ENCODE measurements at places on chromosomes 12 and 14.

- no peak for DNase-seq
These were observed 26.5 kb downstream of the TCTN1 start for GRCh38 chr12:110640275-110641025.

GRCh38 chr14:22552827-22553076 is 36.3 kb downstream of the DAD1 start:
- no peak for DNase-seq

GRCh38 chr14:30550335-30550734 is 8.6 kb upstream of the G2E3 start:
- DNase-seq = no peak

GRCh38 chr12:102331419-102331818 is 133.8 kb upstream of the PMCH start:
- no peak for DNase-seq

DNA sequence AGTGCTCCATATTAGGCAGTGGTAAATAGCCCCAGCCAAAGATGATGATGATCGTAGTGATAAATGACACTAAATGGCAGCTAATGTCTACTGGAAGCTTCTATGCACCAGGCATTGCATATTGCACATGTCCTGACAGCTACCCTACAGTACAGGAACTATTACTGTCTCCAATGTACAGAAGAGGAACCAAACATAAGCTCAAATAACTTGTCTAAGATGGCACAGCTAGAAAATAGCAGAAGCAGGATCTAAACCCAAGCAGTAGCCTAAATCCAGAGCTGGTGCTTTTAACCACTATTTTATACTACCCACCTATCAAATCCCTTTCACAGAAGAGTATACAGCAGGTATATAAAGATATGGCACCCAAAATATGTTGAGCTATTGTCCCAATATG is 28.9 kb downstream of the ESR2 start:
- no peak for DNase-seq

DNA sequence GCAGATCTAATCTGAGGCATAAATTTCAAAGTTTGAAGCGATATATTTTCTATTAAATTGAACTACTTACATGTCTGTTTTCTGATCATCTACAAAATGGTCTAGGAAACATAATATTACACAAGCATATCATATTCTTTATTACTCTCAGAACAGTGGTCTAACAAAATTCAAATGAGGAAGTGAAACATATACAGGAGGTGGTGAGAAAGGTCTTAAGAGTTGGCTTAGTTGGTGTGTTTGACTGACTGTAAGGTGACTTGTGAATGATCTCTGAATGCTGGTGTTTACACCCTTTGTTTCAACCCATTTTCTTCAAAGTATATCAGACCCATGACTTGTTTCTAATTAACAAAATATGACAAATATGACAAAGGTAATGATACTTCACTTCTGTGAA is 1156.8 kb downstream of the SLC16A7 start:
- DNase-seq = no peak

- no peak for DNase-seq
These were observed 30.6 kb downstream of the ITPK1 start for GRCh38 chr14:93084866-93085857.

DNA sequence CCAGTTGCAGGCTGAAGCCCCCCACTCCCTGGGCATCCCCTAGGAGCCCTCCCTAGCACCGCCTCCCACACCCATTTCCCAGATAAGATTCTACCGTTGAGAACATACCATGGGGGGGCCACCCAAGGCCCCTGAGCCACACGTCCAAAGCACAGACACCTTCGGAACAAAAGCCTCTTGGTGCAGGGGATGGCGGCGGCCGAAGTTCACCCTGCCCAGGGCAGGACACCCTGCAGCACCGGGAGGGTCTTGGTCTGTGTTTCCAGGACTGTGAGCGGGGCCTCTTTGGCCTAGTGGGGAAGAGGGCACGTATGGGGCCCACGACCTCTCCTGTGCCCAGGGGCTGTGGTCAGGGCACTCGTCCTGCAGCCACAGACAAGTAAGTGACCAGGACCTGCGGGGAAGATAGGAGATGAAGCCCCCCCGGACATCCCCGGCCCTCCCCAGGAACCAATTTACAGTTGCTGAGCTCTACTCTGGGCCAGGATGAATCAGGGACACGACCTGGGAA is 154.3 kb upstream of the C14orf180 start:
- DNase-seq = no peak

DNA sequence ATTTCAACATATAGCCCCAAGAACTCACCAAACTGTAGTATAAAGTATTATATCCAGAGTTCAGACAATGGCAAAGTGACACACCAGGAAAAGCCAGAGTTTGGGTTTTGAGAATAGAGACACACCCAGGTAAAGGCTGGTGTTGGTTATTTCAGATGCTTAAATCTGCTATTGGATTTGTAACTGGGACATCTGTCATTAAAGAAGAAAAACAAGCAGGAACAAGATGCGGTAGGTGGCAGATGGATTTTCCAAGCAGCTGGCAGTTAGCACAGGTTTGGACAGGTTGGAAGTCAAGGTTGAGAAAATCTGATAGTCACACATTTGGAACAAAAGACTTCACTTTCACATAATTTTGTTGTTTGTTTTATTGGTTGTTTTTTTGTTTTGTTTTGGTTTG is 14.4 kb upstream of the CDK17 start:
- no peak for DNase-seq

DNA sequence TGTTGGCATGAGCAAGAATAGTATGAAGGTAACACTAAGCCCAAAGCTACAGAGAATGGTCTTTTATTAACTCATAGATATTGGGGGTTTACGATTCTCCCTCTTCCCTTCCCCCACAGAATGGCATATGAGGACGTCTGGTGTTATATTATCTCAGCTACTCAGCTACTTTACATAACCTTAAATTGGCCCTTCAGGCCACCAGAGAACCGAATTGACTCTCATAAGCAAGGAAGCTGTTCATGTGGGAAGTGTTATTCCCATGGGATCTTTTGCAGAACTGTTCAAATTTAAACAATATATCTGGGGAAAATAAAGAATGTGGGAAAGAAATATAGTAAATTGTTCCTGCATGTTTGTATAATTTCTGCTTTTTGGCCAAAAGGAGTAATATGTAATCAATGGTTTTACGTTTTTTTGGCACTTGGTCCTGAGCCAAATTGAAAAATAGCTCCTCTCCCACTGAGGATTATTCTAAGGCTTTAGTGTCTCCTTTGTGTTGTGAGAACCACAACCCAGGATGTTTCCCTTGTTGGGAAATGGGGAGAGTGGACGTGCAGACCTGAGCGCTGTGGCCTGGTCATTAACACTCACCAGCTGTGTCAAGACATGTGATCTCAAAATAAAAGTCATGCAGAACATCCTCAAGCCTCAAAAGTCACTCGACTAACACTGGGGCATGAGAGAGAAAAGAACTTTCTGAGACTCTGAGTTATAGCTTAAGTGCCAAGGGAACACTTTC is 31.8 kb upstream of the CMAS start:
- no peak for DNase-seq

DNA sequence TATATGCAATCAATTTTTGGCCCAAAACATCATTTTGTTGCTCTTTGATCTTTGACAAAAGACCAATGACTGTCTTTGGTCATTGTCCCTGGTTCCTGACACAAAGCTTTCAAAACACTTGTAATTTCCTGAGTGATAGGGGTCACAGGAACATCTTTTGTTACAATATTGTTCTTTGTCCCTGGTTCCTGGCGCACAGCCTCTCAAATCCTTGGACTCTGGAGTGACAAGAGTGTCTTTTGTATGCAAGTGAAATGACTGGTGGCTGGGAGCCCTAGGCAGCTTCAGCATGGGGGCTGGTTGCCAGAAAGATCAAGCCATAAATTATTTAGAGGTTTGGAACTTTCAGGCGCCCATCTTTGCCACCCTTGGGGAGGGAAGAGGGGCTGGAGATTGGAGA is 53.9 kb downstream of the DNAH10 start:
- DNase-seq = no peak

- no peak for DNase-seq
These were observed 3.6 kb downstream of the PELI2 start for GRCh38 chr14:56121816-56122215.

DNA sequence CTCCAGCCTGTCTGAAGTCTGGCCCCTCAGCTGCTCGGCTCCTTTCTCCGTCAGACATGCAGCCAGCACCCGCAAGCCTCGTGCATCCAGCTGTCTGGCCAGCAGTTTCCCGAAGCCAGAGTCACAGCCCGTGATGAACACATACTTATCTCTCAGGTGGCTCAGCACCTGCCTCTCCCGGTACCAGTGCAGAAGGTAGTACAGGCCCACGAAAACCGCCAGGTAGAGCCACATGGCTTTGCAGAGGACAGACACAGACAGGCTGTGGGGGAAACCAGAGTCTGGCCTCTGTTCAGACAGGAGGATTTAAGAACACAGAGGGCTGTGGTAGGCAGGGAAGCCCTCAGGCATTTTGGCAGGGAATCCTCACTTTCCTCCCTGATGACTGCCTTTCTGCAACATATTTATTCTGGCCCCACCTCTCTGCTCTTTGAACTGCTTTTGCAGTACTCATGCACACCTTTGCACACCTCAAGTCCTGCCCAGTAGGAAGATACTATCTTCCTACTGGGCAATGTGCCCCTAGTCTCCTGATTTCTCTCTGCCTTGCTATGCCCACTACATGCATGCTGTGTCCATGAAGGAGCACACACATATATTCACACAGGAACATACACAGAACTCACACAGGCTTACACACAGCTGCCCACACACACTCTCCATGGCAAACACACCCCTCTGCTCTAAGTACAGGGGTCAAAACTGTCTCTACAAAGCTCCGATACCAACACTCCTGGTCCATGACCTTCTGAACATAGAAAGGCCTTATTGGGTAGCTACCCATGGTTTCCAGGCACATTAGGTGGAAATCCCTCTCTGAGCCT is at the start of gene RDH16:
Gene RDH16 (minus strand): TSS at position 380 of the 824 bp plus-strand sequence. CDS start 146 bp downstream, at position 234.
- no peak for DNase-seq

- no peak for DNase-seq
These were observed 97.2 kb upstream of the SFSWAP start for GRCh38 chr12:131613678-131614077.

DNA sequence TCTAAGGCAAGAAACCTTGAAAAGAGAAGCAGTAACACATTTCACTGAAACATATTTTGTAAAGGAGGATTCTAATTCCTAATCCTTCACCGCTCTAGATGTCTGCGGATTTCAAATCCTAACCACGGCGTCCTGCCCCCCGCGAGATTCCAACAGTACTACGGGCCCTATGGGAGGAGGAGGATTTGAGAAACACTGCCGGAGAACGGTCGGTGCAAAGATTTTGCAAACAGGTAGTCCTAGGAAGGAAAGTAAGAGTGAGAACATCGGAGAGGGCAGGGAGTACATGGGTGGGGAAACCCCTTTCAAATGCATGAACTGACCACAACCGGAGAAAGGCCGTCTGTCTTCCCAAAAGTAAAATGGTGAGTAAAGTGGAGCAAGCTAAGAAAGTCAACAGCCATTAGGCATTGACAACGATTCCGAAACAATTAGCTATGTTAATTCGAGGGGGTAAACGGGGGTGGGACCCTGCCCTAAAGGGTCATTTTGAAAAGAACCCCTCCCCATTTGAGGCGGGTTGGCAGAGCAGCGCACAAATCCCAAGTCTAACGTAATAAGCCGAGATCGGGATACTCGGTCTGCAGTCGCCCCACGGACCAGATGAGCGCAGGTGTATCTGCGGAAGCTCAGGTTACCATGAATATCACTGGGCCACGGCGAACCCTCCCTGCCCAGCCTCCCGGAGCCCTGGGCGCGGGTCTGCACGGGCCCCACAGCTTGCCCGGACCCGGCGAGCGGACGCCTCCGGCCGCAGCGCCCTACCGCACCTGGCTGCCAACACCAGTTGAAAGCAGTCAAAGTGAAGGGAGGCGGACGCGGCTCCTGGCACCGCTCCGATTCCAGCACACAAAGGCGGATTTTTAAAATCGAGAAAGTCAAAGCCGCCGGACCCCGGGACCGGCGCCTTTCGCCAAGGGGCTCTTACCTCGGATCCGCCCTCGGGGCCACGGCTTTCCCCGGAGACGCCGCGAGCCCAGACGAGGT is 662 bp downstream of the EPS8 start:
- no peak for DNase-seq

DNA sequence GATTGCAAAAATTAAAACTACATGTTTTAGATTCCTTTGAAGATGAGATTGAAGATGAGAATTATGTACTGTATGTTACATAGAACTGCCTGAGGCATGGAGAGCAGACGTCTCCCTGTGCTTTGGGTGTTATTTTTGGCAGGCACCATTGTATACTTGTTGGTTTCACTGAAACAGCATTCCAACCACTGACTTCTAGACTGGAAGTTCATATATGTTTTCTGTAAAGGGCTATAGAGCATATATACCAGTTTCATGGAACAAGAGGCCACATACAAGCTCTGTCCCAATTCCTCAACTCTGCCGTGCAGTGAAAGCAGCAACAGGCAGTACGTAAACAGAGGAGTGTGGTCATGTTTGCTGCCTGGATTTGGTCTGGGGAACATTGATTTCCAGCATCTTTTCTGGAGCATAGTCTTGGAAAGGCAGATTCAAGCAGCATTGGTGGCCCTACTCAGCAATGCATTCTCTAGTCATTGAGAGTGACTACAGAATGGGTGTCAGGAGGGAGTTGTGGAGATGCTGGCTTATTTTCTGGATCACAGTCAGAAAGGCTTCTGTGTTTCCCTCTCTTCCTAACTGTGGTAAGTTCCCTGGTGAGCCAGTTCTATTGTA is 57.6 kb upstream of the CNTN1 start:
- no peak for DNase-seq

- DNase-seq = no peak
These were observed 237.0 kb downstream of the KIF21A start for GRCh38 chr12:39205969-39206368.

- no peak for DNase-seq
These were observed 5.0 kb downstream of the DAD1 start for GRCh38 chr14:22583994-22584393.

GRCh38 chr12:58967561-58967960 is 47.3 kb upstream of the LRIG3 start:
- no peak for DNase-seq

- DNase-seq = no peak
These were observed 49.9 kb downstream of the HELB start for GRCh38 chr12:66352197-66352596.

GRCh38 chr14:70785556-70785955 is 23.8 kb downstream of the MAP3K9 start:
- no peak for DNase-seq

- no peak for DNase-seq
These were observed 23.6 kb downstream of the TCHP start for GRCh38 chr12:109923481-109924245.

- no peak for DNase-seq
These were observed 56.4 kb downstream of the LRRC74A start for GRCh38 chr14:76882651-76883050.

GRCh38 chr14:26596543-26597061 is 1.2 kb downstream of the NOVA1 start:
- no peak for DNase-seq

DNA sequence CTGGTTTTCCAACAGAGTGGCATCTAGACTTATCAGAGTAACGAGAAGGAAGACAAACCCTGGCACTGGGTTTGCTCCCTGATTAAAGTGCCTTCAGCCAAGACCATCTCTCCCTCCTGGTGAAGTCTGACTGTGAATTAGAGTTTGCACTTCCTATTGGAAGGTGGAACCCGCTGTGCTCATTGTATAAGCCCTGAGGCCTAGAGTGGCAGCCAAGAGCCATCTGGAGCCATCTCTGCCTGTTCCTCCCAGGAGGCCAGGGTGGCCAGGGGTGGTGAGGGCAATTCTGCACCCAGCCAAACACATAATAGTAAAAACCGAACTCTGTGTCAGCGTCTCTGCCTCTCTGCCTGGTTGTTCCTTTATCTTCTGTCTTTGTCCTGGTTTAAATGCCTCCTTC is 25.0 kb downstream of the MFAP5 start:
- no peak for DNase-seq

GRCh38 chr14:55327179-55327578 is 56.0 kb downstream of the FBXO34 start:
- DNase-seq = no peak

GRCh38 chr12:100447381-100447780 is 26.3 kb upstream of the NR1H4 start:
- no peak for DNase-seq
